ENCODE measurements at places on chromosomes 16 and 17. TPM values are rescaled to one million over a fixed set of nuclear protein-coding genes. Genes with fewer than 3 reads are reported as not detected.

The SMARCE1 gene
- 39.8 TPM for total RNA-seq

The NDEL1 gene
- 138 TPM for total RNA-seq

The OR1A1 gene
- total RNA-seq, result not detected

The LITAFD gene
- total RNA-seq, result not detected

The DECR2 gene
- 15.2 TPM for total RNA-seq

The CCDC200 gene
- not detected for total RNA-seq

The CLDN7 gene
- total RNA-seq, result 154 TPM

The MPP2 gene
- 1.5 TPM for total RNA-seq
